MV-4-11 (cell line): ENCODE measurements at places on chromosomes 2 and 18.
A peak's percentile ranks its signal among the peaks of the same experiment; 100 is the strongest.

- no peak for DNase-seq
Observed at GRCh38 chr2:49162151-49162550, 7.8 kb upstream of the FSHR start.

DNA sequence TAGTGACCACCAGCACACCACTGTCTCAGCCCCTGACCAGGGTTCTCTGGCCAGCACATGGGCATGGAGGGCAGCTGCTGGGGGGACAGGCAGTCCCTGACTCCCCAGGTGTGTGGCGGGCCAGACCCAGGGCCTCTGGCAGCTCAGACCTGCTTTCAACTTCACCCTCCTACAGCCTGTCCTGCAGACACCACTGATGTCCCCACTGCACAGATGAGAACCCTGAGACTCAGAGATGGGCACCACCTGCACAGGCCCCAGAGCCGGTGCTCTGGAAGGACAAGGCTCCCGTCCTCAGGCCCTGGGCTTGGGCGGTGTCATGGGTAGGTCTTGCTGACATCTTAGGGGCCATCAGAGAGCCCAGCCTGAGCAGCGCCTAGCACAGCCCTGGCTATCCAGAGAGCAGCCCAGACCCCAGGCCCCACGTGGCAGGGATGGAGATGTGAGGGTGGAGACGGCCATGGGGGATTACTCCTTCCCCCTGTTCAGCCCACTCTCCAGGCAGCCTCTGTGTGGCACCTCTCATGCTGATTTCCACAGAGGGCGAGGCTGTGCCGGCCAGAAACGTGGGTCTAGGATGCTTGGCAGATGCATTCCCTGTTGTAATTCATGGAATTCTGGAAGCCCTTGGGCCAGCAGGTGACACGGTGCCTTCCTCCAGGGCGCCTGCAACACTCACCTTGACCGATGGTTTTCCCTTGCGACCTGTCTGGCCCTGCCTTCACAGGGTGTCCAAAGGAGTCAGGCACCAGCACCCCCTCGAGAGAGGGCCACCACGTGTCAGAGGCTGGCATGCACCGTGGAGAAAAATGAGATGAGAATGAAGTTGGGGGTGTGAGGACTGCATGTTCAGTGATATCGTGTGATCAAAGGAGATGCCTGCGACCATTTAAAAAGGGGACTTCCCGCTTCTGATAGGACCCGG, 61.2 kb upstream of the GLI2 start:
- DNase-seq, result no peak

DNA sequence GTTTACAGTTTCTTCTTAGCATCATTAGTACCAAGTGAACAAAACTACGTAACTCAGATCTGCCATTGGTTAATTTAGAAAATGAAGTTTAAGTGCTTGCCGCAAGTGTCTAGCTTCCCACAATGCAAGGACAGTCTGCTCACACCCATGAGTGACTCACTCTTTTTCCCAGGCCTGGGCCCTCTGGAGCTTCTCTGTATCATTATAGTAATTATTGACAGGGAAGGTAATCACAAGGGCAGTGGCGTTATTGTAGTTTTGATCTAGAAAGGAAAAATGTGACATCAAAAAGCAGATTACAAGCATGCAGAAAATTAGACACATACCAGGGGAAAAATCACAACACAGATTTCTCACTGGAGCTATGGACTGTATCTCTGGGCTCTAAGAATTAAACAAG, 38.5 kb downstream of the NPC1 start:
- DNase-seq, result peak; percentile 5

DNA sequence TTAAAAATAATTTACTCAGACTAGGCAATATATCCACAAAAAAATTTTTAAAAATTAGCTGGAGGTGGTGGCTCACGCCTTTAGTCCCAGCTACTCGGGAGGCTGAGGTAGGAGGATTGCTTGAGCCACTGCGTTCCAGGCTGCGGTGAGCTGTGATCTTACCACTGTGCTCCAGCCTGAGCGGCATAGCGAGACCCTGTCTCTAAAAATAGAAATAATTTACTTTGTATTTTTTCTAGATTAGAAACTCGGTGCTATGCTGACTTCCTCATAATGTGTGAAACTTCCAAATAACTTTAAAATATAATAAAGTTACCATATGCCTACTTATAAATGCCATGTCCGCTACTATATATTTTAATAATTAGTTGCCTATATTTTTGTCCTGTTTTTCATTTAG, 6.7 kb downstream of the PPIG start:
- peak; percentile 48 for DNase-seq

GRCh38 chr2:38200598-38200997, 124.6 kb upstream of the CYP1B1 start:
- no peak for DNase-seq

- DNase-seq, result peak; percentile 74
Observed at GRCh38 chr2:207142461-207142860, 23.3 kb downstream of the KLF7 start.

DNA sequence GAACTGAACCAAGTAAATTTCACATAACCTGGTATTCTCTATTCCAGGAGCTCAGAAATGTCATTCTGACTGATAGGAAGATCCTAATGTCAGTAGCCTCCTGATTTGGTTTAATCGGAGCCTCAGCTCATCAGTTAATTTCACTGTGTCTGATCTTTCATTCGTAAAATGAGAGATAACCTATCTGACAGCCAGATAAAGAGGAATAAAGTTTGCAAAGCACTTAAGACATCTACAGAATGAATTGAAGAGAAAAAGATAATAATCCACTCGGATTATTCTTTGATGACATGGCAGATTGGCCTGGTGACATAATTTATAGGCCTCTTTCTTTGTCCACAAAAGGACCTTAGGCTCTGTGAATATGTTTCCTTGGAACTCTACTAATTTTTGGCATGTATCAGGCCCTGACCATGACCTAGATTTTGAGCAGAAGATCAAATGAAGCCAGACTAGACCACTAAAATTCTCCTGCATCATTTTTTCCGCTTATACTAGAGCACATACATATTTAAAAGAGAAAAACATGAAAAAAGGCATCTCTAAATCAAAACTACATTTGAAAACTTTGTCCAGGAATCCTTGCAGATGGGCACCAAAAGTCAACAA, 312.4 kb downstream of the MTX2 start:
- DNase-seq, result no peak

GRCh38 chr2:24080701-24081100, 3.9 kb downstream of the TP53I3 start:
- no peak for DNase-seq

DNA sequence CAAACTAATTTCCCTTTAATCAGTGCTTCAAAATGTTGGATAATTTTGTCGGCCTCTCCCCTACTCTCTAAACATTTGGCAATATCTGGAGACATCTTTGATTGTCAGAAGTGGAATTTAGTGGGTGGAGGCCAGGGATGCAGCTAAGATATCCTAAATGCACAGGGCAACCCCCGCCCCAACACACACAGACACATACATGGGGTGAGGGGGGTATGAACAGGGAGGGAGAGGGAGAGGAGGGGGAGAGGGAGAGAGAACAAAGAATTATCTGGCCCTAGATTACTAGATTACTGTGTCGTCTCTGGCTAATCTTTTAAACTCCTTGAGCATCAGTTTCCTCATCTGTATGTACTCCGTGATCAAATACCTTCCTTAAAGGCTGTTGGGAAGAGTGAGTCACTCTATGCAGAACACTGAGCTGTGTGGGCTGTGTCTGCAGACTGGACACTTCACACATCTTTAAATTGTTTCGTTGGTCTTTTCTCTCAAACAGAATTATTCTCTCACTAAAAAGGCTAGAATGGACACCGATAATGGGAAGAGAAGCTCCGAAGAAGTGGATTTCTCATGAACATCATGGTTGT, 2.9 kb downstream of the RNF149 start:
- no peak for DNase-seq

DNA sequence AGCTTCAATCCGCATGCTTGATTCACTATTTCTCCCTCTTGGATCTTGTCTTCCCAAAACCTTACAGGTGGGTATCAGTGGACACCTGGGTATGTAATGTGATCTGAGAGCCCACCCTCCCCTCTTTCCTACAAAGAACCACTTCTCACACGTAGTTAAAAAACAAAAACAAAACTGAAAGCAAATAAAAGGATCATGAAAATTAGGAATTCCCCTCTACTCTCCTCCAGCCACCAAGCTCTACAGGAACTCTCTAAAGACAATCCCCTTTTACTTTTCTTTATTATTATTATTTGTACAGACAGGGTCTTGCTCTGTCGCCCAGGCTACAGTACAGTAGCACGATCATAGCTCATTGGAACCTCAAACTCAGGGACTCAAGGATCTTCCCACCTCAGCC, 40.8 kb upstream of the MYO1B start:
- no peak for DNase-seq

DNA sequence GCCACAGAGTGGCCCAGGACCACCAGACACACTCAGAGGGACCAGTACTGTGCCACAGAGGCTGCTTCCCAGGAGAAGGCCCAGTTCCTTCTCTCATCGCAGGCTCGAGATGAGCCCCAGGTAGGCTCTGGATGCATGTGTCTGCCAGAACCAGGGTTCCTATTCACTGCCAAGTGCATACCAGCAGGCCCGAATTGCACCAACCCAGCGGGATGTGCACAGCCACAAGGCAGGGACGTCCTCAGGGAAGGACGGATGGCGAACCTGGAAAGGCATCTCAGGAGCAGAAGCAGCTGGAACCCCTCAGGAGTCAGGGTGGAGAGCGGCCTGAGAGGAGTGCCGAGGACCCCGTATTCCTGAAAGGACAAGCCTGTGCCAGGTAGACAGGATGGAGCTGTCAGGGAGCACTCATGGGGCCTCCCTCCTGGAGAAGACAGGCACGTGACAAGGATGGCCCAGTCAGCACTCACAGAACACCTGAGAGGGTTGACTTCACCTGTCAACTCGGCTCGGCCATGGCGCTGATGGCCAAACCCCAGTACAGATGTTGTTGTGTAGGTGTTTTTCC, 73.7 kb downstream of the PTGR3 start:
- no peak for DNase-seq

GRCh38 chr2:84972932-84973331, 2.0 kb downstream of the KCMF1 start:
- DNase-seq, result no peak

DNA sequence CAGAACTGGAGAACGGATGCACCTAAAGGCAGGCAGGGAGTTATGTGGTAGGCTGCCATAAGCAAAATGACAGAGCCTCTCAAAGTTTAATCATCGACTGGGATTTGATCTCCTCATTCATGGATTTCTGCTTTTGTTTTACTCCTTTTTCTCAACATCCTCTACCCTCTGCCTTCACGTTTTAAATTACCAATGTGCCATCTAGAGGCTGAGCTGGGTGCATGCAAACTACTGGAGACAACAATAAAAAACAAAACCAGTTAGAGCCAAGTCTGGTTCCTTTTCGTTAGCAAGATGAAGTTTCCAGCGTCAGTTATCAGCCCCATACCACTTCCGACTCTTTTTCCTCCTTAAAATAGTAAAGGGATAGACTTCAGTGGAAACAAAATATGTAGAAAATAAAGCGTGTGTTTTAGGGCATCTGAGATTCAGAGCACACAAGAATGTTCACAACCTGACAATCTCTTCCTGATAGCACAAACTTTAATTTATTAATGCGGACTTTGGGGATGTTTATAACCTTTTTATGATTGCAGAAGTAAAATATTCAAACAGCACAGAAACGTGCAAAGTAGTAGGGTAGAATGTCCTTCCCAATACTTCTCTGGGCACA, 117.0 kb downstream of the LAMA1 start:
- DNase-seq, result no peak

- no peak for DNase-seq
Observed at GRCh38 chr2:161625996-161626395, 1.8 kb downstream of the SLC4A10 start.

DNA sequence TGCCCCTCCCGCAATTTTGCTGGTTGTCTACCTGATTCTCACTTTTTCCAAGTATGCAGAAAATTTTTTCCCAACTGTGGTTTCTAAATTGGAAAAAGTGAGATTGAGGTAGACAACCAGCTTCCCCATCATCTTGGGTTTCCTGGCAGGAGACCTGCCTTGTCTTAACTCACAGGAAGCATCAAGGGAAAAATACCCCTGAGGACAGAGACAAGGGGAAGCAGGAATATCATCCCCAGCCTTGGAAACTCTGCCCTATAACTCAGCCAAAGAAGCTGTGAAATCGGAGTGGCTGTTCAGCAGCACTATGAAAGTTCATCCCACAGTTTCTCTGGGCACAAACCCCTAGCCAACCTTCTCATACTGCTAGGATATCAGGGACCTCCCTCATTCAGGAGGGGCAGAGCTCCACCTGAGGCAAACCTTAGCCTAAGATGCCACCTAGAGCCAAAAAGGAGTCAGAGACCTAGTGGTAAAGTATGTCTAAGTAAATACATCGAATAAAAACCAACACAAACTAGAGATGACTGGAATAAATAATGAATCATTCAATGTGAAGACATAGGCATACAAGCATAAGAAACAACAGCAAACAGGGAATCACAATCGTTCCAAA, 68.2 kb downstream of the ZSWIM2 start:
- DNase-seq, result no peak

GRCh38 chr2:237827421-237827987, 28.9 kb downstream of the RBM44 start:
- no peak for DNase-seq

DNA sequence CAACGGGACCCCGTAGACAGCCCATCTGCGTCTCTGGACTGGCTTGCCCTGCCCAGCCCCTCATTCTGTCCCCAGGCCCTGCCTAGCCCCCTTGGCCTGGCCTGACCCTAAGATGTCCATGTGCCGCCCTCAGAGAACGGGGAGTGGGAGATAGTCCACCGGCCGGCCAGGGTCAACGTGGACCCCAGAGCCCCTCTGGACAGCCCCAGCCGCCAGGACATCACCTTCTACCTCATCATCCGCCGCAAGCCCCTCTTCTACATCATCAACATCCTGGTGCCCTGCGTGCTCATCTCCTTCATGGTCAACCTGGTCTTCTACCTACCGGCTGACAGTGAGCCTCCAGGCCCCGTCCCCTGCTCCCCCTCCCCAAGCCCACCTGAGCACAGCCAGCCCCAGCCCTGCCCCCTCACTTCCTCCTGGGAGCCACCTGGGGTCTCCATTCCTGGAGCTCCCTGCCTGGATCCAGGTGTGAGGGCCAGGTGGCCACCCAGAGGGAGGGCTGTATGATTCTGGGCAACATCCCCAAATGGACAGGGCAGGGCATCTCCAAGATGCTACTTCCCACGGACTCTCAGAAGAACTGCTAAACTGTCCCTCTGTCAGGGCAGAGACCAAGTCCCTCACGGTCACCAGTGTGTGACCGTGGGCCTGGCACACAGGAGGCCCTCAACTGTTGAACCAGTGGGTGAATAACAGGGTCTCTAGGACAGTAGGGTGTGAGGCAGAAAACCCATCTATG, 4.0 kb downstream of the CHRND start:
- no peak for DNase-seq

- no peak for DNase-seq
Observed at GRCh38 chr2:158025255-158025996, 76.2 kb upstream of the UPP2 start.

DNA sequence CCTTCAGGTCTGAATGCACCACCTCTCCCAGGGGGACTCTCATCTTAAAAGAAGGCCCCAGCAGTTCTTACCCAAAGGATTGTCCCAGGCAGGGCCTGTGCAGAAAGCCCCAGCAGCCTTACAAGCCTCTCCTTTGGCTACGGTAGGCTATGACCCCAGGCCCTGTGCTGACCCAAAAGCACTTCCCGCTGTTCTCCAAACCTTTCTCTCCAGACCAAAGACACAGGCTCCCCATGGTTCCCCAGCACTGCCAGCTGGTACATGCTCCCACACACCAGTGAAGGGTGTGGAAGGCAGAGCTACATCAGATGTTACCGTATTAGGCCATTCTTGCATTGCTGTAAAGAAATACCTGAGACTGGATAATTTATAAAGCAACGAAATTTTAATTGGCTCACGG, 35.4 kb downstream of the LBH start:
- DNase-seq, result no peak

- no peak for DNase-seq
Observed at GRCh38 chr2:96470636-96471035, 34.5 kb downstream of the NEURL3 start.

- no peak for DNase-seq
Observed at GRCh38 chr18:66329716-66330115, 274.2 kb downstream of the CDH19 start.
